GM04504 (cell line): ENCODE measurements at places on chromosomes 11 and 22.

GRCh38 chr11:64967375-64967774 is 4.5 kb downstream of the MAJIN start:
- DNase-seq: no peak

DNA sequence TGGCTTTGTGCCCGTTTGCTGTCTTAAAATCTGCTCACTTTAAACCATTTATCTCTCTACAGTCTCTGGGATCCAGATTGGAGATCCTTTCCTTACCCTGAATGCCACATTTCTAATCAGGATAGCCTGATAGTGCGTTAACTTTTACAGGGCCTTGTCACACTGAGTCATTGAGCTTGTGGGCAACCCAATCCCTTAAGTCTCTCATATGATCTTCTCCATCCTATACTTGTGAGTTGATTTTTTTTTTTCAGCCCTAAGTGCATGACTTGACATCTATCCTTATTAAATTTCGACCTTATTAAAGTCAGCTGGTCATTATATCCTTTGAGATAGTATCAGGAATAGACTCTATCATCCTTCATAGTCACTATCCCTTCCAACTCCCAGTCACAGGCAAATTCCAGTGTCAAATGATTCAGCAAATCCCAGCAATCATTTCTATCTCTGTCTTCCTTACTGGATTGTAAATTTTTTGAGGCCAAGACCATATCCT is 57.7 kb downstream of the TEAD1 start:
- peak; percentile 46 for DNase-seq

- DNase-seq: peak; percentile 3
Observed at GRCh38 chr11:43282607-43283440, 29.0 kb upstream of the API5 start.

- no peak for DNase-seq
Observed at GRCh38 chr11:2747248-2748027, 47.6 kb upstream of the KCNQ1OT1 start.

DNA sequence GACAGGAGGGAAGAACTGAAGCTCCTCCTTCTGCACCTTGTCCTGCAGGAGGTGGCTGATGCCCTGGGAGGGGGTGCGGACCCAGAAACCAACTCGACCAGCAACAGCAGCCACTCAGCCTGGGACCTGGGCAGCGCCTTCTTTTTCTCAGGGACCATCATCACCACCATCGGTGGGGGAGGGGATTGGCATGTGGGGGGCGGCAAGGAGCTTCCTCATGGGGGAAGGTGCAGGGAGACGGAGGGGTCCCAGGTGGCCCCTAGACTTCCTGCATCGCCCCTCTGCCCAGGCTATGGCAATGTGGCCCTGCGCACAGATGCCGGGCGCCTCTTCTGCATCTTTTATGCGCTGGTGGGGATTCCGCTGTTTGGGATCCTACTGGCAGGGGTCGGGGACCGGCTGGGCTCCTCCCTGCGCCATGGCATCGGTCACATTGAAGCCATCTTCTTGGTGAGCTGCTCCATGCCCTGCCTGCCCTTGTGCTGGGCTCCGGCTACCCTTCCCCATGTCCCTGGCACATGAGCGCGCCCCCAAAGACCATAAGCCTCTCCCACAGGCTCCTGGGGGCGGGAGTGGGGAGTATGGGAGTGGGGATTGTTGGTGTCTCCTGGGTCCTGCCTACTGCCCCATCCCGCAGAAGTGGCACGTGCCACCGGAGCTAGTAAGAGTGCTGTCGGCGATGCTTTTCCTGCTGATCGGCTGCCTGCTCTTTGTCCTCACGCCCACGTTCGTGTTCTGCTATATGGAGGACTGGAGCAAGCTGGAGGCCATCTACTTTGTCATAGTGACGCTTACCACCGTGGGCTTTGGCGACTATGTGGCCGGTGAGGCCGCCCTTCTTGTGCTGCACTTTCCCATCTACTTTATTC is 3.1 kb upstream of the CATSPERZ start:
- no peak for DNase-seq

- DNase-seq: no peak
Observed at GRCh38 chr22:40055143-40055883, 60.6 kb downstream of the FAM83F start.

DNA sequence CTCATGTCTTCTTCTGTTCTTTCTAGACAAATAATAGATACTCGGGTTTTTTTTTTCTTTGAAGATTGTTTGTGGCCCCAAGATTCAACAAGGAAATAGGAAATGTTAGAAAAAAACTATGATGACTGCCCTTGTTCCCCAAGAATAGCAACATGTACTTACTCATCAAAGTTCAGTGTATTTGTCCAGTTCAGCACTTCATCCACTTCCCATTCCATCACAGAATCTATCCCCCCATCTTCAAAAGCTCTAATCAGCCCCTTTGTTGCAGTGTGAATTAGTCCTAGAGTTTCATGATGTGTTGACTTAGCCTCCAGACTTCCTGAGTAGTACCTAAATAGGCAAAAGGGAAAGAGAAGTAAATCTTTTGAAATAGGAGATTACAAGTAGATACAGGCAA is 74.3 kb downstream of the C11orf65 start:
- DNase-seq: no peak

DNA sequence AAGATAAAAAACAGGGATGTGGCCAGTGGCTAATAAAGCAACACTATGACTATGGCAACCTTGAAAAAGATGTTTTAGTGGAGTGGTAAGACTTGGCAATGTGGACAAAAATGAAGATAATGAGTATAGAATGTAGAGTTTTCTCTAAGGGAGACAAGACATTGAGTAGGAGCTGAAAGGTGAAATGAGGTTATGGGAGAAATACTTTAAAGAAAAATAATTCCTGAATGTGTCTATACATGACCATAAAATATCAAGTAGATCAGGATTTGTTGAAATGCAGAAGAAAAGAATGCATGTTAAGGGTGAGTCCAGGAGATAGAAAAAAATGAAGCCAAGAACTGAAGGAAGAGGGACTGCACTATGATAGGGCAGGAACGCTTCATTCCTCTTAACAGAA is 101.6 kb upstream of the CARD18 start:
- no peak for DNase-seq

GRCh38 chr11:44308256-44308922 is 1.6 kb downstream of the ALX4 start:
- DNase-seq: no peak

DNA sequence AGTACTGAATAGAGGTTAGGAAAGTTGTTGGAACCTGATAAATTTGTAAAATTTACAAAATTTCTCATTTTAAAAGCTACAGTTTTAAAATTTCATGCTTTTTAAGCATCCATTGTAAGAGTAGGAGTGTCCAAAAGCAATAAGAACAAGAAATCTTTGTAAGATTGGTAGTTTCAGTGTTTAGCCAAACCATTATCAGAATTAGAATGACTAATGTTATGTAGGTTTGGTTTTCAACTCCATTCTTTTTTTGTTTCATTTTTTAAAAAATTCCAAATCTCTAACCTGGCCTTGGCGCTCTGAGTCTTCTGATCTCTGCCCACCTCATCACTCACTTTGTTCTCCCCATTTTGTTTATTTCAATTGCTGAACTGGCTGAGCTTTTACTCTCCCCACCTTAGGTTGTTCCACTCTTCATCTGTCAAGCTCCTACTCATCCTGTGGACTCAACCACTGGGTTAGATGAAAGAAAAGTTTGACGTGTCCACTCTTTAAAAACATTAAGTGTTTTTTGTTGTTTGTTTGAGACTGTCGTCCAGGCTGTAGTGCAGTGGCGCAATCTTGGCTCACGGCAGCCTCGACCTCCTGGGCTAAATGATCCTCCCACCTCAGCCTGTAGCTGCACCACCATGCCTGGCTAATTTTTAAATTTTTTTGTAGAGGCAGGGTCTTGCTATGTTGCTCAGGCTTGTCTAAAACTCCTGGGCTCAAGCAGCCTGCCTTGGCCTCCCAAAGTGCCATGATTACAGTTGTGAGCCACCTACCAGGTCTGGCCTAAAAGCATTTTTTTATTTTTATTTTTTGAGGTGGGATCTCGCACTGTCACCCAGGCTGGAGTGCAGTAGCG is 14.0 kb downstream of the EP300 start:
- DNase-seq: peak; percentile 14

- no peak for DNase-seq
Observed at GRCh38 chr11:7498193-7498592, 12.9 kb downstream of the OLFML1 start.
